Mesenteric fat pad (tissue), 1 donor: ENCODE measurements at places on chromosomes 4 and X. TPM values are rescaled to one million over a fixed set of nuclear protein-coding genes. Genes with fewer than 3 reads are reported as not detected.

- no peak for DNase-seq
Observed at GRCh38 chr4:186201535-186202230, 10.3 kb downstream of the CYP4V2 start.

The HTN1 gene
- not detected for total RNA-seq

DNA sequence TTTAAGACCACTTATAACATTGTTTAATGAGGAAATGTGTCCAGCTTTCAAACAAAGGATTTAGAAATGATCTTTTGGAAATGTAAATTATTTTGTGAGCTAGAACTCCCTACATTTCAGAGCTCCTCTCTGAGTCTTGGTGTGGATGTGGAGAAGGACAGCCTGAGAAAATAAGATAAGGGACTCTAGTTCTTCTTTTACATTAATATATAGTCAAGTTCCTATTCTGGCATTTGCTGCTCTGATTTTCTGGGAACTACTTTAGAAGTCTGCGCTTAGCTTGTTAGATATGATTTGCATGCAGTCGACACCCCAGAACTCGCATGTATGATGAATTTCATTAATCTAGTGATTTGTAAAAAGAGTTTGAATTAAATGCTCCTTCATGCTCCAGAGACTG, 45.5 kb downstream of the TSPAN7 start:
- no peak for DNase-seq

DNA sequence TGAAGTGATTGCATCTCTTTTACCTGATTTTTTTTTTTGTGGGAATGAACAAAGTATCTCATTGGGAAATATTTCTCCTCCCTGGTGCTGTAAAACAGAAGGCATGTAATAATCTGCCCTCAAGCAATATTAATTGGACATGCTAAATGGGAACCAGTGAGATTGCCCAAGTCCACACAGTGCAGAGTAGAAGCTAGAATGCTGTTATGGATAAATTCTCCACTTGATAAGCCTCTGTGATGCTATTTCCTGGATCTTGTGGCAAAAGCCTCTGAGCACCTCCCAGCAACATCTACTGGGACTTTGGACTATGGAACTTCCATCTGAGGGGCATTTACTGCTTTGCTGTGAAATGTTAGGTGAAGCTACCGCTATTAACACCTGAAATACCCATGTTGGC, 46.9 kb upstream of the YTHDC1 start:
- DNase-seq, result no peak

GRCh38 chr4:48780865-48781214, 761 bp upstream of the FRYL start:
- DNase-seq, result no peak

GRCh38 chr4:128333309-128334018, 45.9 kb upstream of the PGRMC2 start:
- no peak for DNase-seq

The CLTRN gene
- not detected for total RNA-seq

The TSPAN6 gene
- 34.7 TPM for total RNA-seq

GRCh38 chr4:153780221-153780620, 8.7 kb downstream of the SFRP2 start:
- DNase-seq, result no peak
